NCI-H446 treated with DMSO at 0.1 percent for 48 hours (cell line): ENCODE measurements at places on chromosomes 3 and 15.

DNA sequence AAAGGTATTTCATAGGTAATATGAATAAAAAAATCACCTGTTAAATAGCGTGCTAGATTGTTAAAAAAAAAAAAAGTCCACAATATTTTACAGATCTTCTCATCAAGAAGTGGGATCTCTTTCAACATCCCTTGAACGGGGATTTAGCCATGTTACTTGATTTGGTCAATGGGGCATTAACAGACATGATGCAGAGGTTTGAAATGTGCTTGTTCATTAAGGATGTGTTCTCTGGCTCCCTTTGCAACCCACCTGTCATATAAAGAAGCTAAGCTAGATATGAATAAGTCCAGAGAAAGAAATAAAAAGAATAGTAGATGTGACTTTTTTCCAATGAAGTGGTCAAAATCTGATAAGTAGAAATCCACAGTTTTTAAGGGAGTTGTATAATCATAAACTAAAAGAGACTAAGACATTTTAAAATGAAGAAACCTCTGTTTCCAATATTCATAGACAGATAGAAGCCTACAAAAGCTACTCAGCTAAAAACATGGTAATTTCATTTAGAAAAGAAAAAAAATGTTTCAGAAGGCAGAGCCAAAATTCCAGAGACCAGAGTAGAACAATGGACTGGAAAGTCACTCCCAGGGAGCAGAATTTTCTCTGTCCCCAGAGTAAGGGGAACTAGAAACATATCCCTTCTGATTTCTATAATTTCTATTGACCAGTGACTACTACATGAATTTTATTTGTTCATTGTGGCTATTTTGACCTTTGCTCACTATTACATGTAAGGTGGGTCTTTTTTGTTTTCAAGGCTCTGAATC lies 79.2 kb downstream of the PLSCR2 start:
- DNase-seq: no peak

DNA sequence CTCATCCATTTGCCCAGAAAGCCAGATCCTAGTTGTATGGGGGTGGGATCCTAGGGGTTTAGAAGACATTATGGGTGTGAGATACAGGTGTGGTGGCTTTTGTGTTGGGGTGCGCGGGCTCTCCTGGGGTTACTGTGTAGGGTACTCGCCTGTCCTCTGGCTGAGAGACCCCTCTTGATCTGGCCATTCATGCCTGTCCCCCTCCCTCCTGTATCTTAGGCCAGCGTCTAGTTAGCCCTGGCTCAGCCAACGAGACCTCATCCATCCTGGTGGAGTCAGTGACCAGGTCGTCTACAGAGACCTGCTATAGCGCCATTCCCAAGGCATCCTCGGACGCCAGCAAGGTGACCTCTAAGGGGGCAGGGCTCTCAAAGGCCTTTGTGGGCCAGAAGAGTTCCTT lies 41.4 kb downstream of the DNASE1L3 start:
- no peak for DNase-seq

DNA sequence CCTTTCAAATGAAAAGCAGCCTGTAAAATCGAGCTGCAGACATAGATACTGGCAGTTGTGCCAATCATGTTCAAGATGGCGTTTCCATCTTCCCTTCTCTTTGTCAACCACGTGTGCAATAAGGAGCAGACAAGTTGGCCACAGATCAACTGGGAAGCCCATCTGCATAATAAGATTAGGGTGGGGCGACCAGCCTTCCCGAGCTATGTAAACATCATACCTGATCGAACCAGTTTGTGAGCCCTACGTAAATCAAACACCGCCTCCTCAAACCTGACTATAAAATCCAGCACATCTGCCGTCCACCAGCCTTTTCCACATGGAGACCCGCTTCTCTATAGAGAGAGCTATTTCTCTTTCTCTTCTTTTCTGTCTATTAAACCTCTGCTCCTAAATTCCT lies 37.2 kb downstream of the TRIM42 start:
- DNase-seq: no peak

- DNase-seq: no peak
Observed at GRCh38 chr3:111324151-111324550, 217.8 kb upstream of the CD96 start.

- no peak for DNase-seq
Observed at GRCh38 chr15:67305506-67305905, 50.9 kb downstream of the IQCH start.

- DNase-seq: no peak
Observed at GRCh38 chr3:29004885-29005599, 275.8 kb upstream of the RBMS3 start.

DNA sequence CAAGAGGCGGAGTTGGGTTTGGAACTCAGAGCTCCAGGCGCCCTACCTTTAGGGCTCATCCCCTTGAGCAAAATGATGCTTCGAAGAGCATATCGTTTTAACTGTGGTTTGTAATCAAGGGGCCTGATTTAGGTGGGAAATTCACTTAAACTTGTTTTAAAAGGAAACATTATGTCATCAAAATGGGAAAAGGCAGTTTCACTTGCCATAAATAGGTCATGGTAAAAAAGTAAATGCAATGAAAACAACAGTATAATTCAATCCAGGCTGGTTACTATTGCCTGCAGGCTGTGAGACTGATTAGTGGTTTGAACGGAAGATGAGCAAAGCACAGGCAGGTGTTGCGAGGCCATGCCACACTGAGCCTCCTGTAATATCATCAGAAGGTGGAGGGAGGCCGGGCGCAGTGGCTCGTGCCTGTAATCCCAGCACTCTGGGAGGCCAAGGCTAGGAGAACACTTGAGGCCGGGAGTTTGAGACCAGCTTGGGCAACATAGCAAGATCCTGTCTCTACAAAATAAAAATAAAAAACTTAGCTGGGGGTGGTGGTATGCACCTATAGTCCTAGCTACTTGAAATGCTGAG lies 2.1 kb downstream of the HDAC11 start:
- no peak for DNase-seq

DNA sequence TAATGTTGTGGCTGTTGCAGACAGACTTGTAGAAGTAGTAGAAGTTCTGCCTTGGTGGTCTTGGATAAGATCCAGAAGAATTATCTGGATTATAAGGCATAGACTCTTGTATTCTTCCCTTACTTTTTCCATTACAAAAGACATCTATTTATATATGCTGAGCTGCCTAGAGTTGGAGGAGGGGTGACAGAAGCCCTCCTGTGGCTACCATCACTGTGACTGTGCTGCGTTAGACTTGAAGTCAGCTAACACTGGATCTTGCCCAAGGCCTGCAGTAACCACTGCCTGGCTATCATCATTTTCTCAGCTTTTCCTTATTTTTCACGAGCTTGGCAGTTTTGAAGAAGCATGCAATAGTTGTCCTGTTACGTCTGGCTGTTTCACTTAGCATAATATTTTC lies 684.8 kb upstream of the BCHE start:
- DNase-seq: no peak

- DNase-seq: no peak
Observed at GRCh38 chr3:134368751-134369105, 5.5 kb downstream of the AMOTL2 start.

GRCh38 chr15:81747482-81747881 lies 298.3 kb downstream of the MEX3B start:
- no peak for DNase-seq

DNA sequence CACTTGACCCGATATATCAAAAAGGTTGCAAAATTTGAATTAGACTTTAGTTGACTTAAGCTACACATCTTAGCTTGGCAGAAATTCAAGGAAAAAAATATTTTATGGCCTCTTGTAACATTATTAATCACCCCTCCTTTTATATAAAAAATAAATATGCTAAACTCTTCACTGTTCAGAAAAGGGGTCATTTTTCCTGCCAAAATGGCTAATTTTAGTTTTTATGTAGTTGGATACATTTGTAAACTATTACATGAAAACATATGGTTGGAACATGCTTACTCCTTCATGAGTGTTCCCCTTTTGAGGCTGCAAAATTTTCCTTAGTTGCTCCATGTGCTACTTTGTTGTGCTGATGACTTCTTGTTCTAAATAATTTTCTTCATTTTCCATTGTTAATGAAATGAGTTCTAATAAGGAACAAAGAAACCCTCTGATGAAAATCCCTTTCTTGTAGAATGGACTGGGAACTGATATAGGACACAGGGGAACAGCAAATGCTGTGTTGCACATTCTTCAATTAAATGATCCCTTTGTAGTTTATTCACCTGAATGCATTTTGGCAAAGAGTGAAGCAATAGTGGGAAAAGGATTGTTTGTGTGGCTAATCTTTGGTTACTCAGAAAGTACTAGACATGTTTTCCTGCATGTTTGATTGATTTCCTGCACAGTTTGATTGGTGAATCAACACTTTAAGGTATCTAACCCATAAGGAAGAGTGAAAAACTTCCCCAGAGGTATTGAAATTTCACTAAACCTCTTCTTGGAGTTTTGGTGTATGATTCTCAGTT lies 349.3 kb downstream of the TIGIT start:
- no peak for DNase-seq

GRCh38 chr15:58212909-58213526 lies 74.8 kb downstream of the AQP9 start:
- DNase-seq: peak; percentile 33

DNA sequence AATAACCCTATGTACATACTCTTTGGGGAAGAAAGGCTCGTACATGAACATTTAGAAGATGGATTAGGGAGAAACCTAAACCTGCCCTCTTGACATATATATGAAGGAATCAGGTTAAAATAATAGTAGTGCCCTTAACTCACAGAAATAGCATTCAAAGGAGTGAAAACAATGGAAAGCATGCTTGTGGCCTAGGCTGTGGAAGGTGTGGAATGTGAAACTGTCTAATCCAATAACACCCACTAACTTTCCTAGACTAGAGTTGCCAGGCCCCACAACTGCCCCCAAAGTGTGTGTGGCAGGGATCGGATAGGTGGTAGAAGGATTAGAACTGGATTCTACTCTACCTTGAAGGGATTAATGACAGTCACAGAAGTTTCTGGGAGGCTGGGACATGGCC lies 317.4 kb upstream of the LRRFIP2 start:
- no peak for DNase-seq

DNA sequence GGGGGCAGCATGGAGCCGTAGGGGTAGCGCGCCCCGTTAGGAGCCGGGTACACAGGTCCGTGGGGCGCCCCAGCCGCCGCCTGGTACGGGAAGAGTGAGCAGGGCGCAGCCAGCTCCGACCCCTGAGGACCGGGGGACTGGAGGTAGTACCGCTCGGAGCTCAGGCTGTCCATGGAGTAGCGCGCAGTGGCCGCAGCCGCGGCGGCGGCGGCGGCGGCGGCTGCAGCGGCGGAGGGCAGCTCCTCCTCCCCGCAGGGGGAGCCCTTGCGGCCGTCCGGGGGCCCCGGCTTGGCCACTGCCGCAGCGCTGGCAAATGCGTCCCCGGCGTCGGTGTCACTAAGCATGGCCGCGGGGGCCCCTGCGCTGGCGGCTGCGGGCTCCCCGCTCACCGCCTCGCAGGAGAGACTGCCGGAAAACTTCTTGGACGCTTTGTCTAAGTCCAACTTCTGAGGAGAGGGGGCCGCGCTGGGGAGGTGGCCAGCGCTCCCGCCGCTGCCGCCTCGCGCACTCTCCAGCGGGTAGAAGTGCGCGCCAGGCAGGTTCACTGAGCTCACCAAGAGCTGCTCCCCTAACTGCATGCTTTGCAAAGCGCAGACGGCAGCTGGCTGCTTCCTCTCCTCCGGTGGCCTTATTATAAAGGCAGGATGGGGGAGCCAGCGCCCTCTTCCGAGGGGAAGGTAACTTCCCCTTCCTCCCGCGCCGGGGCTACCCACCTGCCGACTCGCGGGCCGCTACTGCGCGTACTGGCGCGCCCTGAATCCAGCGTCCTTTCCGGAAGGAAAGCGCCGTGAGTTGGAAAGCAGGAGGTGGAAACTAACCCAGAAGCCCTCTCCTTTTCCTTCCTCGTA lies at the start of gene EOMES:
TSS of gene EOMES (minus strand) at position 607 of the 848 bp plus-strand sequence. CDS start at position 578, 29 bp downstream.
- DNase-seq: peak; percentile 23

- DNase-seq: no peak
Observed at GRCh38 chr15:58285212-58285920, 146.4 kb upstream of the LIPC start.

- no peak for DNase-seq
Observed at GRCh38 chr3:148625991-148626390, 71.7 kb upstream of the AGTR1 start.

- DNase-seq: no peak
Observed at GRCh38 chr15:81297603-81298575, 26.1 kb downstream of the STARD5 start.

- peak; percentile 67 for DNase-seq
Observed at GRCh38 chr3:124322309-124322880, 330.5 kb upstream of the ROPN1 start.

- no peak for DNase-seq
Observed at GRCh38 chr3:165390166-165390565, 194.0 kb upstream of the SLITRK3 start.

GRCh38 chr3:108410531-108410984 lies 99.8 kb downstream of the MYH15 start:
- DNase-seq: no peak

DNA sequence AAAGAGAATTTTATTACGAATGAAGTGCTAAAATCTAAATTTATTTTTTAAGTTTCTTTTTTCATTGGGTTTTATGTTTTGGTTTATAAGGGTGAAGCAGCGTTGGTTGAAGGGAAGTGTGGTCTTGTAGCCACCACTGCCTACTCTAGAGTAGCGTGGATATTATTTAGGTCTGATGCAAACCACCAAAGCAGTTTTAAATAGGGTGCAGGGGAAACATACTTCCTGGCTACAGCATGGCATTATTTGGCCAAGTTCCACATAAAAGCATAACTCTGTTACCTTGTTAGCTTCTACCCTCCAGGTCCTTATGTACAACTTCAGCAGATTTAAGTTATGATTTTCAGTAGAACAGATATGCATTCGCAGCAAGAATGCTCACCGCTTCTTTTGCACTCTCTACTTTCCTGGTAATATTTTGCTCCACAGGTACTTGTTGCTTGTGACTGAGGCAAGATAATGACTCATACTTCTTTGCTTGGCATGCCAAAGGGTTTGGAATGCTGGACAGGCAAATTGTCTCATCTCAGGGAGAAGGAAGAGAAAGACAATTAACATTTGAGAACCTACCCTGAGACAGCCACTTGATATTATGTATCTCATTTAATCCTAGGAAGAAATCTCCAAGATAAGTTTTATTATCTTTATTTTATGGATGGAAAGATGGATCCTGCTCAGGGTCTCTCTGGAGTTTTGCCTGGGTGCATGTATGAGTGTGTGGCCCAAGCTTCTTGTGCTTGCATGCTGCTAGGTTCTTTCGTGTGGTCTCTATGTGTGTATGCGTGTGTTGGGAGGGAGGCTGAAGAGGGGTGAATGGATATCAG lies 5.4 kb downstream of the TGFBR2 start:
- no peak for DNase-seq

DNA sequence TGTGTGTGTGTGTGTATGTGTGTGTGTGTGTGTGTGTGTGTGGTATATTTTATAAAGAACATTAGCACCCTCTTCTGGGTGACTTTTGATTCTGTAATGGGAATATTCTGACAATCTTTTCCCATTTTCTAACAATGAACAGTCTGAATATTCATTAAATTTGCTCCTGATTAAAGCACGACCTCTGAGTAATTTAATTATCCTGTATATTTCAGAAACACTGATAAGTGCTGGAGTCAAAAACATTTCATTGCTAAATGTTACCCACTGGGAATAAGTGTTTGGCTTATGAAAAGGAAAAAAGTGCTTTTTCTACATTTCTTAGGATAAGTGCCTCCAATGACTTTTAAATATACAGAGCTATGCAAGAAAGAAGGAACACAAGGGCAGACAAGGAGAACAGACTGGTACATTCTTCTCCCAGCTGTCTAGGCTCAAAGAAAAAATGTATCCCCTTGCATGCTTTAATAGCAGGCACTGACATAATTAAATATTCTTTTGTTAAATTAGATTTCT lies 32.3 kb upstream of the SYNPR start:
- no peak for DNase-seq
